ENCODE measurements at places on chromosomes 6 and 20. TPM values are rescaled to one million over a fixed set of nuclear protein-coding genes. Genes with fewer than 3 reads are reported as not detected.

DNA sequence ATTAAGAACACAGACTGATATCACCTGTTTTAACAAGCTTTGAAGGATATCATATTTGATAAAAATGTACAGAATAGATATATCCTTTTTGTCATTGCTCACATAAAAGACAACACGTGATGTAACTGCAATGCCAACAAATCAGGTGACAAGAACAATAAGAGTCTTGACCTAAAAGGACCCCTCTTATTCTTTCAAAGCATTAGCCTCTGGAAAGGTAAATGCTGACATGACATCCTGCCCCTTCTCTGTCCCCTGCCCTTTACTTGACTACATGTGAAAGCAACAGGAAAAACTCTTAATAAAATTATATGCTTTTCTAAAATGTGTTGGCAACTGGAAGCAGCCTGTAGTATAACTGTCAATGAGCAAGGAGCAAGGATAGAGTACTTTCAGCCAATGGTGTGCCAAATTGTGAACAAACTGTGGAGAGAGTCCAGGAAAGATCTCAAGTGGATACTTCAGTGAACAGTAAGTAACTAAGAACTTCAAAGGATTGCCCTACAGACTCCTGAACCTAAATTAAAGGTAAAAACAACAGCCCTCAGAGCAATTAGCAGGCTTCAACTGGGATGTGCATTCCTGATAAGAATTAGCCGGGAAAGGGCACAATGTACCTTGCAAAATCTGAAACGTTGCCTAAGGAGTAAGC is 16.3 kb downstream of the PTPRK start:
- DNase-seq: no peak

- DNase-seq: no peak
These were observed 26.5 kb downstream of the STAU1 start for GRCh38 chr20:49161428-49162152.

DNA sequence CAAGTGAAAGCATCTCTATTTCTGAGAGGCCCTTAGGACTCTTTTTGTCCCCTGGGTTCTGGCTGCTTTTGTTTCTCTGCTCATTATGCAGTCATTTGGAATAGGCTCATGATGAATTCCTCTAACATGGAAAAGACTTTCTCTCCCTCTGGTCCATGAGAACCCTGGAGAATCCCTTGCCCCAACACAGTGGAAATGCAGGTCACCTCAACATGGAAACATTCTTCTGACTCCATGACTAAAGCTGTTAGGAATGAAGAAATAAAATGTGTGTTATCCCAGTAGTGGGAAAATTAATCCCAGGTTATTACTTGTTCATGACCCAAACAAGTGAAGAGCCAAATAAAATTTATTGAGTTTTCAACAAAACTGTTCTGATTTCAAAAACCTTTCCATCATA is 458.6 kb downstream of the EPM2A start:
- no peak for DNase-seq

ZSWIM3 gene
- total RNA-seq: 2.5 TPM

ADGRG6 gene
- total RNA-seq: 5.7 TPM

SEC23B gene
- 24.3 TPM for total RNA-seq

DNA sequence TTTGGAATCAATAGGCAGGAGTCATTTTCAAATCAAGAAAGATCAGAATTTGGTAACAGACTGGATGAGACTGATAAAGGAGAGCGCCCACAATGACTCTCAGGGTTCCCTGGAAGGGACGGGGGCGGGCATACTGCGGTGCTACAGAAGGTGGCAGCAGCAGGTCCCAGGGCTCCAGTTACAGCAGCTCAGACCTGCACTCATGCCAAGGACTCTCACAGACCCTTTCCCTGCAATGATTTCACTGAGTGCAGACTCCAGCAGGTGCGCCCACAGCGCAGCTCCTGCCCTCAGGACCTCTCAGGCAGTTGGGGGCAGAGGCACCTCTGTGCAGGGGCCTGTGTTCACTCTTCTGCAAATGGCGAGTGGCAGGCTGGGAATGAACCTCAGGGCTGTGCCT is 359.8 kb downstream of the ZFAND3 start:
- DNase-seq: no peak

- DNase-seq: no peak
These were observed 96.7 kb downstream of the TAF4 start for GRCh38 chr20:61968932-61969331.

- DNase-seq: no peak
These were observed 140.1 kb upstream of the SPACA1 start for GRCh38 chr6:87907521-87907920.

GRCh38 chr6:64347411-64347810 is 711.8 kb downstream of the PHF3 start:
- no peak for DNase-seq

- DNase-seq: no peak
These were observed 42.2 kb downstream of the SIRPA start for GRCh38 chr20:1937316-1937976.

GSTA5 gene
- total RNA-seq: not detected

- DNase-seq: no peak
These were observed 184.7 kb upstream of the JARID2 start for GRCh38 chr6:15061180-15061641.

DNA sequence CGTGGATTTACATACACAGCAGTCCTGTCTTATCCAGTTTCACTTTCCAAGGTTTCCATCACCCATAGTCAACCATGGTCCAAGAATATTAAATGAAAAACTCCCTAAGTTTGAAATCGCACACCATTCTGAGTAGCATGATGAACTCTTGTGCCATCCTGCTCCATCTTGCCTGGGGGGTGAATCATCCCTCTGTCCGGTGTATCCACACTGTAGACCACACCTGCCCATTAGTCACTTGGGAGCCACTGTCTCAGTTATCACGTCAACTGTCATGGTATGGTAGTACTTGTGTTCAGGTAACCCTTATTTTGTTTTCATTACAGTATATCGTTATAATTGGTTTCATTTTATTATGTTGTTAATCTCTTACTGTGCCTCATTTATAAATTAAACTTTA is 38.5 kb downstream of the PTGIS start:
- no peak for DNase-seq

DNA sequence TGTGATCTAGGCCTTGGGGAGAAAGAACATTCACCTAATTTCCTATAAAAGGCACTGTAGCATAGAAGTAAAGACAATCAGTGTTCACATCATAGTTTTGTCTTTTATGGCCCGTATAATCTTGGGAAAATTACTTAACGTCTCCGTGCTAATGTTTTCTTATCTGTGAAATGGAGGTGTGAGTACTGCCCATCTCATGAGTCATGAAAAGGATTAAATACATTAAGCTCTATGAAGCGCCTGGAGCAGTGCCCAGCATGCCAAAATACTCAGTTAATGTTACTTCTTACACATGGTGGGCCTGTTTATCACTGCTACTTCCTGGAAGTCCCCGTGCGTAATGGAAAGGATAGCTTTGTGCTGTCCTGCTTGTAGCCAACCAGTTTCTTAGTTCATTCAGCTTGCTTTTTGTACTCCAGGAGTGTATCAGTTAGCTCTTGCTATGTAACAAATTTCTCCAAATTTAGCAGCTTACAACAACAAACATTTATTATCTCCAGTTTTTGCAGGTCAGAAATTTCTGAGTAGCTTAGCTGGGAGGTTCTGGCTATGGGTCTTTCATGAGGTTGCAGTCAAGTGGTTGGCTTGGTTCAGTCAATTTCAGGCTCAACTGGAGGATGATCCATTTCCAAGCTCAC is 103.6 kb upstream of the BMP2 start:
- no peak for DNase-seq

GRCh38 chr6:168417191-168417590 is 23.8 kb upstream of the SMOC2 start:
- DNase-seq: no peak

BTNL2 gene
- not detected for total RNA-seq

CRYBG1 gene
- 3.5 TPM for total RNA-seq

DNA sequence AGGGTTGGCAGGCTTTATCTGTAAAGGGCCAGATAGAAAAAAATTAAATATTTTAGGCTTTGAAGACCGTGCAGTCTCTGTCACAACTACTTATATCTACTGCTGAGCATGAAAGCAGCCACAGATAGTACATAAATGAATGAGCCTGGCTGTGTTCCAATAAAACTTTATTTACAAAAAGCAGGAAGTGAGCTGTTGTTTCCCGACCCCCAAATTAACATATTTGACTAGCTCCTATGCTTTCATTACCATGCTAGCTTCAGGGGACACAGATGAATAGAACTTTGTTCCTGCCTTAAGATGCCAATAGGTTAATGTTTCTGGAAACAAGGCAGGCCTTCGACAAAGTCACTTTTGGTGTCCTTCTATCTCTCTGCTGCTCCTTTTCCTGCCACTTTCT is 1058.0 kb upstream of the FLRT3 start:
- DNase-seq: no peak

SERAC1 gene
- 6.0 TPM for total RNA-seq

BPI gene
- not detected for total RNA-seq

OXT gene
- 0.65 TPM for total RNA-seq

DNA sequence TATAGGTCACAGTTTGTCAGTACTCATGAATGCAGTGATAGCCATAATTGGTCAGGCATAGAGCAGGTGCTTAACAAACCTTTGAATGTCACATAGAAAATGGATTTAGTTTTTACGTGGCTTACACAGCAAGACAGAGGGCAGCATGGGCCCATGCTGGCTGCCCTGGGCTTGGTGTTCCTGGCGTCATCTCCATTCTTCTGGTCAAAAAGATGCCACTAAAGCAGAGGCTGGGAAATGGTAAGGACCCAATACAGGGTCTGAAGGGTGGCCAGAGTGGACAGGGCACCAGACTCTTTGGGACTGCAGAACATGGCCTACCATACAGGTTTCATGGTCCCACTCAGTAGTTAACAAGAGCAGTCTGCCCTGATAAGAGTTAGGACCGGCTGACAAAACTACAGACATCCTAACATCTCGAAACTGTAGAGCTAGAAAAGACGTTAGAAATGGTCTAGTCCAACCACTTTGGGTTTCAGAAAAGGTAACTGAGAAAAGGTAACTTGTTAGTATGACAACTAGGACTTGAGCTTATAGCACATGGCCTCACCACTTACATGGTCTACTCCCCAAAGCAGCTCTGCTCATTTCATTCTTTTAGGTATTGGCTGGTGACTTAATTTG is 22.6 kb downstream of the HEBP2 start:
- no peak for DNase-seq

SPATS1 gene
- total RNA-seq: not detected

DNA sequence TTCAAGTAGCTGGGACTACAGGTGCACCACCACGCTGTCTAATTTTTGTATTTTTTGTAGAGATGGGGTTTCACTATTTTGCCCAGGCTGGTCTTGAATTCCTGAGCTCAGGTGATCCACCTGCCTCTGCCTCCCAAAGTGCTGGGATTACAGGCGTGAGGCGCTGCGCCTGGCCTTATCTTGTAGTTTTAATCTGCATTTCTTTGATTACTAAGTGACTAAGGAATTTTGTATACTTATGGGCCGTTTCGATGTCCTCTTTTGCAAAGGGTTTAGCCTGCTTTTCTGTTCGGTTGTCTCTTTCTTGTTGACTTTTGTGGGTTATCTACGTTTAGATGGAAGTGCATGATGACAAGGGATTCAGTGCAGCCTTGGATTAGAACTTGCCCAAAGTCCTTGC is 500.6 kb downstream of the QKI start:
- DNase-seq: no peak

GRCh38 chr6:167711768-167712730 is 114.7 kb upstream of the AFDN start:
- no peak for DNase-seq

- no peak for DNase-seq
These were observed 94.8 kb downstream of the IPCEF1 start for GRCh38 chr6:154261688-154262397.

DNA sequence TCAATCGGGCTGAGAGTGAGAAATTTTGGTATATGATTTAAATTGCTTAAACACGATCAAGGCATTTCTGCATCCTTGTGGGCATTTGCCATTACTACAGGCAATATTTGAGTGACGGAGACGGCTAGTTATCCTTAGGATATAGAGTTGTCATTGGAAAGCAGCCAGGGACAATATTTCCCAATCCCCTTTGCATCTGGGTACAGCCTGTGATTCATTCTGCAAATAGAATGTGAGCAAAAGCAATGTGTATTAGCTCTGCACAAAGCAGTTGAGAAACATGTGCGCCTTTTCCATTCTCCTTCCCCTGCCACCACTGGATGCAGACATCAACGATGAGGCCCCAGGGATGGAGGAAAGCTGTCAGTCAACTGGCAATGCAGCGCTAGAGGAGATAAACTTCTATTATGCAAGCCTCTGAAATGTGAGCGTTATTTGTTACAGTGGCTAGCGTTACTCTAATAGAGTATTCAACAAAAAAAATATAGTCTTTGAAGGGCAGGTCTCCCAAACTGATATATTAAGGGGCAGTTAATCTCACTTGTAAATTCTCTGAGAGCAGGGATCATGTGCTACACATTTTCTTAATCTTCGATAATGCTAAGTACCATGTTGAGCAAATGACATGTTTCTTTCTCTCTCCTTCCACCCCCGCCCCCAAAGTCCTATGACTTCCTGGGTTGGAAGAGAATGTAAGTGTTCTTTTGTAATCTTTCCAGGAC is 37.1 kb upstream of the NCOA3 start:
- peak; percentile 64 for DNase-seq

- no peak for DNase-seq
These were observed 78.8 kb upstream of the DEFB112 start for GRCh38 chr6:50128420-50129005.

MBOAT1 gene
- total RNA-seq: 5.1 TPM

GRCh38 chr6:33904747-33905065 is 100.9 kb upstream of the MLN start:
- DNase-seq: no peak

PTK6 gene
- not detected for total RNA-seq

GRCh38 chr20:4925842-4926530 is 75.3 kb downstream of the SLC23A2 start:
- DNase-seq: peak; percentile 83

- DNase-seq: no peak
These were observed 22.2 kb upstream of the VEGFA start for GRCh38 chr6:43747784-43748183.

DNA sequence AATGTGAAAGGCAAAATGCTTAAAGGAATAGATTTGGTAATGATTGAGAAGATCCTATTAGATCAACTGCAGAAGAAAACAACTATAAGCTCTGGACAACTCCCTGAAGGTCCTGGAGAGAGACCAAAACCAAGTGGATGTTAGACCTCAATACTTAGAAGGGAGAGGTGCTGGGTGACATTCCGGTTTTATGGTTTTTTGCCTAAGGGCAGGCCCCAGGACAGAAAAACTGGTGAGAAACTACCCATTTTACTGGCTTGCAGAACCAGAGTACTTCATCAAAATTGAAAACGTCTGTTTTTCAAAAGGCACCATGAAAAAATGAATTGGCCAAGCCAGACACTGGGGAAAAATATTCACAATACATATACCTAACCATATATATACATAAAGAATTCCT is 26.3 kb downstream of the SAMHD1 start:
- DNase-seq: no peak

DNA sequence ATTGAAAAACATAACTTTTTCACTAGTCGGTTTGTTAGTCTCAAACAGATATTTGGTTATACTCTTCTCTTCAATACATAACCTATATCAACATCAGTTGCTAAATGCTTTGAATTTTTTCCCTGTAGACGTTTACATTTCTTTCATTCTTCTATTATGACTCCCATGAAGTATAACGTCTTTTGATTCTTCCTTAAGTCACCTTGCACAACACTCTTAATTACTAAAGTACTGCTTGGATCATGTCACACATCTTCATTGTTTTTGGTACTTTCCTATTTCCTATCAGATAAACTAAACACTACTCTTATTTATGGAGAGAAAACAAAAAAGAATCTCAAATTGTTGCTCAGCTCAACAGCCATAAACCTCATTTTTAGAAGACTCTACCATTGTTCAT is 23.0 kb upstream of the BMP5 start:
- no peak for DNase-seq

CEP43 gene
- 8.9 TPM for total RNA-seq

GRCh38 chr6:33206864-33207551 is 1.3 kb upstream of the RING1 start:
- peak; percentile 39 for DNase-seq
